ENCODE measurements at places on chromosomes 1 and 21. TPM values are rescaled to one million over a fixed set of nuclear protein-coding genes. Genes with fewer than 3 reads are reported as not detected.

Gene SPATA1
- total RNA-seq: 0.61 TPM

- H3K27me3 ChIP-seq: no peaks in the 10 kb centered on the region
- DNase-seq: no peak
- H3K4me3 ChIP-seq: no peak overlapping the region
- H3K36me3 ChIP-seq: no peaks in the 10 kb centered on the region
- H3K27ac ChIP-seq: peak overlapping the region; percentile 63
- H3K4me1 ChIP-seq: peaks cover 50% of the 10 kb centered on the region
Observed at GRCh38 chr1:161091796-161092507, 2.6 kb upstream of the NECTIN4 start.

Gene FCRLB
- not detected for total RNA-seq

GRCh38 chr21:35398346-35398982 is 349.4 kb upstream of the RUNX1 start:
- H3K36me3 ChIP-seq: no peaks in the 10 kb centered on the region
- H3K27me3 ChIP-seq: no peaks in the 10 kb centered on the region
- H3K4me1 ChIP-seq: peaks cover 23% of the 10 kb centered on the region
- no peak for DNase-seq
- H3K27ac ChIP-seq: peak overlapping the region; percentile 64

Gene S100A3
- total RNA-seq: not detected

DNA sequence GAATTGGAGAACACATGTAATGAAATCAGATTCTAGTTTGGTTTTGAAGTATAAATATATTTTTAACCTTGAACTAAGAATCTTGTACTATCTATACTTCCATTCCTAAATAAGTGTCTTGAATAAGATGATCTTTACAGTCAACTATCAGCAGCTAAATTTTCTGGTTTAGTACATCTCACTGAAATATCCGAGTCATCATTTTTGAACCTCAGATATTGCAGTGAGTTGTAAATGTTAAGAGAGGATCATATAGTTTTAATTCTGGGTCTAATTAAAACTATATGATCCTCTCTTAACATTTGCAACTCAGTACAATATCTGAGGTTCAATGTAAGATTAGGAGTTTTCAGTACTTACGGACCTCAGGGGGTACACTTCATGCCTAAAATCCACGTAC is 768.8 kb upstream of the ADAMTS5 start:
- H3K27ac ChIP-seq: no peak overlapping the region
- no peaks in the 10 kb centered on the region for H3K36me3 ChIP-seq
- no peak for DNase-seq
- H3K4me1 ChIP-seq: no peaks in the 10 kb centered on the region
- no peak overlapping the region for H3K4me3 ChIP-seq

GRCh38 chr1:205287767-205288559 is 33.6 kb downstream of the NUAK2 start:
- peaks cover 77% of the 10 kb centered on the region for H3K4me1 ChIP-seq
- peak overlapping the region; percentile 29 for H3K4me3 ChIP-seq
- no peaks in the 10 kb centered on the region for H3K27me3 ChIP-seq

Data from activated CD4-positive, alpha-beta T cell treated with anti-CD3 and anti-CD28 coated beads for 36 hours (primary cell).